Activated T-helper 1 cell treated with Interleukin-2 at 50 U/mL for 16 hours (primary cell): ENCODE measurements at places on chromosomes 1 and 21.

DNA sequence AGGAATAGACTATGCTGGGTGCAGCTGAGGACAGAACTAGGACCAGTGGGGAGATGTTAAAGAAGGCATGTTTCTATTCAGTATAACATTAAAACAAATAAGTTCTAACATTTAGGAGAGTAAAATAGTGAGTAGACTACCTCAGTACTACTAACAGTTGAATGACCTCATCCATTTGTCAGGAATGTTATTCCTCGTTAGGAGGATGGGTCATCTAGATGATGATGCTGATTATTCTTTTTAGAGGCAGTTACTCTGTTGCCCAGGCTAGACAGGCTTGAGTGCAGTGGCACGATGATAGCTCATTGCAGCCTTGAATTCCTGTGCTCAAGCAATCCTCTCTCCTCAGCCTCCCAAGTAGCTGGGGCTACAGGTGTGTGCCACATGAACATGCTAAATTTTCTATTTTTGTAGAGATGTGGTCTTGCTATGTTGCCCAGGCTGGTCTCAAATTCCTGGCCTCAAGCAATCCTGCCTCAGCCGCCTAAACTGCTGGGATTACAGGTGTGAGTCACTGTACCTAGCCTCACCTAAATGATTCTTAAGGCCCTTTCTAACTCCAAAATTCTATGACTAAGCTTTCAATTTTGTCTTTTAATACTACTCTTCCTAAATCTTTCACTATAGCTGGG lies 9.3 kb downstream of the EEIG2 start:
- no peak for DNase-seq

- no peak for DNase-seq
Measured at GRCh38 chr1:220076861-220077762, 12.5 kb downstream of the BPNT1 start.

DNA sequence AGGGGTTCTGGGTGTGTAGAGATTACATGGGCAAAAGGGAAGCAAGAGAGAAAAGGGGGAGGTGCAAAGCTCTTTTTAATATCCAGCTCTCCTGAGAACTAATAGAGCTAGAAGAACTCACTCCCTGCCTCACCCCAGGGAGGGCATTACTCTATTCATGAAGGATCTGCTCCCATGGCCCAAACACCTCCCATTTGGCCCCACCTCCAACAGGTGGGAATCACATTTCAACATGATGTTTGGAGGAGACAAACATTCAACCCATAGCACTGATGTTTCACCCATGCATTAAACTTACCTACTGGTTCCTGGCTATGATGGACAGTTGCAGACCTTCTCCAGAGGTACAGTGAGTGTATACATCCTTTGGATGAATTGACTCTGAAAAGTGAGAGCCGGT lies 7.3 kb upstream of the JUN start:
- DNase-seq: no peak

DNA sequence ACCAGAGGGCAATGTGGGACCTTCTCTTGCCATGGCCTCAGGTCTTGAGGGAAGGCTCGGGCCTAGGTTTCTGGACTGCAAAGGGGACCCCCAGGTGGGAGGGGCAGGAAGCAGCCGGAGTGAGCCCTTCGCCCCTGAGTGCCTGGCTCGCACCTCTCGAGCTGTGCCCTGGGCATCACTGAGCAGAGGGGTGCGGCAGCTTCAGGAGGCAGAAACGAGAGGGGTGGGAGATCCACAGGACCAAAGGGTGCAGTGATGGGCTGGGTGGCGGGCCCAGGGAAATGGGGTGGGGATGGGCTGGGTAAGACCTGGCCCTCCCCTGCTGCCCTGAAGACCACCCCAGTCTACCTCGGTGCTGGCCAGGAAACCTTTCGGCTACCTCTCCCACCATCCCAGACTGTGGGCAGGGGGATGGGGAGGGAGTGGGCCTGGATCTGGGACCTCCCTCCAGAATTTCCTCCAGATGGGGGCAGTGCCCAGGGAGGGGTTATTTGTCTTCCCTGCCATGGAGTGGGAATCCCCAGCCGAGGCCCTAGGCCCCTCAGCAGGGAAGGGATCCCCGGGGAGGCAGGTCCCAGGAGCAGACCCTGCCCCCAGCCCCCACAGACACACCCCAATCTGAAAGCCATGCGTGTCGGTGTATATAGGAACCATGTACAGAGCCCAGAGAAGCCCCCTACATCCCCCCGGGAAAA lies 21.3 kb downstream of the A3GALT2 start:
- DNase-seq: no peak

- DNase-seq: no peak
Measured at GRCh38 chr1:228463559-228464455, 23.4 kb upstream of the RNF187 start.

DNA sequence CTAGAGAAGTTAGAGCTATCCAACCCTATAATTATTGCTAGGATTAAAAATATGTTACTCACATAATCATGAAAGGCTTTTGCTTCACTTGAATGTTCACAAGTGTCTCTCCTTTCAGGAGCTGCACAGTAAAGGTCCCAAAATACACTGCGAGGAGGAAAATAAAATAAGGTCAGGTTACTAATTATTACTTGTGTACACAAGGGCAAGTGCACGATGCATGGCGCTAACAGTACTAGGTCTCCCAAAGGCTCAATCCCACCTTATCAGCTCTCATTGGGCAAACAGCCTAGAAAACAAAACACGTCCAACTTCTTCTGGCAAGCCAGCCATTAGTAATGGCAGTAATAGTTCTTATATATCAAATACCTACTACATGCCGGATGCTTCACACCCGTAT lies 4.4 kb downstream of the SSBP3 start:
- no peak for DNase-seq

- no peak for DNase-seq
Measured at GRCh38 chr1:25784575-25785051, 15.4 kb upstream of the SELENON start.

GRCh38 chr1:24847995-24848881 lies 81.8 kb downstream of the RUNX3 start:
- DNase-seq: peak; percentile 84

GRCh38 chr1:80656014-80656636 lies 1144.6 kb upstream of the ADGRL2 start:
- no peak for DNase-seq

DNA sequence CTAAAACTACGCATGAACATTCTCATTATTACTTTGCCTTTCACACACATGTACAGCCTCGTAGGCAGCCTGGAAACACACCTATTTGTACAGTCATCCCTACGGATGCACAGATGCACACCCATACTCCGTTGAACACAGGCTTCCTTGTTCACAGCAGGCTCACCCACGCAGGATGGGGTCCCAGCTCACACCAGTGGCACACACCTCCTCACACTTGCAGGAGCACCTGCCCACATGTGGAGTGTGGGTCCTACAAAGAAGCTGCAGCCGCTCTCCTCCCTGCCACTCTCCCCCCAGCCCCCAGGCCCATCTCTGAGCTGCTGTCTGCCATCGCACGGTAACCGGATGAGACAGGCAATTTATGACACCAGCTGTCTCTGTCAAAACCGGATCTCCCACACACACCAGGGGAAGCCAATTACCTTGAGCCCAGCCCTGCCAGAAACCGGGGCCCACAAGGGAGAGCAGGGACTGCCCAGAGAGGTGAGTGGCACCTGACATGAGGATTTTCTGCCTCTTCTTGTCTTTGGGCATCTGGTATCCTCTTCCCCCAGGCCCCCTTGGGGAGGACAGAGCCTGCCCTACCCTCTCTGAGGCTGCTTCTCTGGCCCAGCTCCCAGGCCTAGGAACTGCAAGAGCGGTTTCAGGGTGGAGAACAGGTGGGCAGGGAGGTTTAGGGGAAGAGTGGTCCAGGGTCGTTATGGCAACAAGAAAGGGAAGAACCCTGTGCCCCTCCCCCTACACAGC lies 175.4 kb downstream of the IGSF21 start:
- DNase-seq: no peak
